Left lung (tissue), 14 donors: ENCODE measurements at places on chromosomes 3 and 15. TPM values are rescaled to one million over a fixed set of nuclear protein-coding genes. Genes with fewer than 3 reads are reported as not detected.

- peak overlapping the region; percentile 49 for H3K27ac ChIP-seq
- no peak overlapping the region for H3K4me3 ChIP-seq
- H3K4me1 ChIP-seq = peaks cover 24% of the 10 kb centered on the region
- H3K36me3 ChIP-seq = no peaks in the 10 kb centered on the region
These were observed 613.8 kb upstream of the TBL1XR1 start for GRCh38 chr3:177811112-177811511.

DNA sequence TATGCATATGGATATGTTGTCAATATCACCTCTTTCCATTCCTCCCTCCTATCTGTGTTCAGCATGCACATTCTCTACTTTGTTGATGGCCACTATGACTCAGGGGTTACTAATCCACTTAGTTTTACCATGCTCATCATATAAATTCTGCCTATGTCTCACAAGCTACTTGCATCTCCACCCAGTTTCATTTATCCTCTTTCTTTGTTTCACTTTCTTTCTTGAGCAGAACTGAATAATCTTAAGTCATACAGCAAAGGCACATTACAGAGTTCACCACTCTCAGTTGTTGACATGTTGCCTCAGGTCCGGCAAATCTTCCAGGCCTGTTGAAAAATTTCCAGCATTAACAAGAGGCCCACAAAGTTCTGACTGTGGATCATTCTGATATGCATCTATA, 71.5 kb downstream of the SSR3 start:
- H3K4me3 ChIP-seq = no peak overlapping the region
- no peaks in the 10 kb centered on the region for H3K27me3 ChIP-seq
- peaks cover 9% of the 10 kb centered on the region for H3K4me1 ChIP-seq
- peak overlapping the region; percentile 64 for H3K27ac ChIP-seq

DNA sequence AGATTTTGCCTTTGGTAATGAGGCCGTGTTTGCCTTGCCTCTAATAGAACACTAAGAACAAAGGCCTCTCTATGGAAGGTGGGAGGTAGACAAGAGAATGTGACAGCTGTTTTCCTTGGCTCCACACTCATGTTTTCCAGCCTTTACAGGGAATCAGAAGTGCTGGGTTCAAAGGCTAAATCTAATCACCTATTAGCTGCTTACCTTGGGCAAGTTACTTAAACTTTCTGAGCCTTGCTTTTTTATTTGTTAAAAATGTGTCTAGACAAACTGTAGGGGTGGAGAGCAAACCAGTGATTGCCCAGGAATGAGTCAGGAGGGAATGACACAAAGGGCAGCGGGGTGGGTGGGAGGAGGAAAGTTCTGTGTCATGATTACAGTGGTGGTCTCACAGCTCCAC, 179.0 kb downstream of the P3H2 start:
- no peak overlapping the region for H3K27ac ChIP-seq
- no peaks in the 10 kb centered on the region for H3K4me1 ChIP-seq
- no peak overlapping the region for H3K4me3 ChIP-seq
- no peaks in the 10 kb centered on the region for H3K27me3 ChIP-seq
- H3K36me3 ChIP-seq = no peaks in the 10 kb centered on the region

DNA sequence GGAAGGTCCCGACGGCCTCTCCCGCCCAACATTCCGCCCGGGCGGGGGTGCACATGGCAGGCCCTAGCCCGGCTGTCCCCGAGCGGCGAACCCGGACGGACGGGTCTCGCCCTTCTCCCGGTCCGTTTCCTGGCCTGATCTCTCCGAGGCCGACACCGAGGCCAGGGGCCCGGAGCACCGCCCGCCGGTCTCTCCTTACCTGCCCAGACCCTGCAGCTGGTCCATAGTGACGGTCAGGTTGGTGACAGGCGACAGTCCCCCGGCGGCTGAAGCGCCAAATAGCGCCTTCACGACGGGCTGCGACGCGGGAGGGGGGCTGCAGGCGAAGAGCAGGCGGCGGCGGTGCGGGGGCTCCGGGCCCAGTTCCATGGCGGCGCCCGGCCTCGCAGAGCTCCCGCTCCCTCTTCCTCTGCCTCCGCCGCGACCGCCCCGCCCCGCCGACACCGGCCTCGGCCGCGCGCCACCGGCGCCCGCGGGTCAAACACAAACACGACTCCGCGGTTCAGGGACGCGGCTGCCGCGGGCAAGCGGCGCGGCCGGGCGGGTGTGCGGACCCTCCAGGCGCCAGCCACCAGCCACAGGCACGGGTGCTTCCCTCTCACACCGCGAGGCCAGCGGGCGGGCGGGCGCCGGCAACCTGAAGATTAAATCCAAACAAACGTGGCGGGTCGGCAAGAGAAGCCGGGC, 495 bp downstream of the CDC25A start:
- H3K36me3 ChIP-seq = peaks cover 1% of the 10 kb centered on the region
- peak overlapping the region; percentile 79 for H3K4me3 ChIP-seq
- no peaks in the 10 kb centered on the region for H3K27me3 ChIP-seq
- peaks cover 18% of the 10 kb centered on the region for H3K4me1 ChIP-seq
- DNase-seq = no peak

GRCh38 chr3:37504583-37505357, 330.4 kb upstream of the LRRFIP2 start:
- peaks cover 8% of the 10 kb centered on the region for H3K4me1 ChIP-seq
- no peaks in the 10 kb centered on the region for H3K27me3 ChIP-seq
- no peak for DNase-seq
- no peak overlapping the region for H3K27ac ChIP-seq
- H3K36me3 ChIP-seq = no peaks in the 10 kb centered on the region

DNA sequence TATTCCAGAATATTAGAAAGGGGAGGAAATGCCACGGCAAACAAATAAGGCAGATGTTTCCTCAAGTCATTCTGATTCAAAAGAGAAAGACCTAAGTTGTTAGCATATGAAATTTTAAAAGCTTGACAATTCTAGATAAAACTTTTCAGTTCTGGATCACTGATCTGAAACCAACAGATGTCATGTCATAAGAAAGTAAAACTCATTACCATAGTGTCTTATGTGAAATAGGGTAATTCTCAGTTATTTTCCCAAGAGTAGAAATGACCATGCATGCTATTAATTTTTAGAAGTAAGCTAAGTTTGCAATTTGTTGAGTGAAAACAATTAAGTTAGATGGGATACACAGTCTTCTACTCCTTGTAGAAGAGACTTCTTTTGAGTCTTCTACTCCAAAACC, 630.3 kb downstream of the NAALADL2 start:
- no peak overlapping the region for H3K4me3 ChIP-seq
- no peaks in the 10 kb centered on the region for H3K36me3 ChIP-seq
- no peaks in the 10 kb centered on the region for H3K4me1 ChIP-seq

- H3K27me3 ChIP-seq = no peaks in the 10 kb centered on the region
- no peak for DNase-seq
- no peaks in the 10 kb centered on the region for H3K36me3 ChIP-seq
- H3K27ac ChIP-seq = peak overlapping the region; percentile 39
- H3K4me1 ChIP-seq = peaks cover 19% of the 10 kb centered on the region
- no peak overlapping the region for H3K4me3 ChIP-seq
These were observed 96.0 kb upstream of the PHLDB2 start for GRCh38 chr3:111763001-111763471.

GRCh38 chr3:60707452-60708020, 543.7 kb downstream of the FHIT start:
- DNase-seq = no peak
- H3K4me1 ChIP-seq = no peaks in the 10 kb centered on the region
- no peaks in the 10 kb centered on the region for H3K36me3 ChIP-seq
- H3K4me3 ChIP-seq = no peak overlapping the region
- no peaks in the 10 kb centered on the region for H3K27me3 ChIP-seq
- no peak overlapping the region for H3K27ac ChIP-seq

DNA sequence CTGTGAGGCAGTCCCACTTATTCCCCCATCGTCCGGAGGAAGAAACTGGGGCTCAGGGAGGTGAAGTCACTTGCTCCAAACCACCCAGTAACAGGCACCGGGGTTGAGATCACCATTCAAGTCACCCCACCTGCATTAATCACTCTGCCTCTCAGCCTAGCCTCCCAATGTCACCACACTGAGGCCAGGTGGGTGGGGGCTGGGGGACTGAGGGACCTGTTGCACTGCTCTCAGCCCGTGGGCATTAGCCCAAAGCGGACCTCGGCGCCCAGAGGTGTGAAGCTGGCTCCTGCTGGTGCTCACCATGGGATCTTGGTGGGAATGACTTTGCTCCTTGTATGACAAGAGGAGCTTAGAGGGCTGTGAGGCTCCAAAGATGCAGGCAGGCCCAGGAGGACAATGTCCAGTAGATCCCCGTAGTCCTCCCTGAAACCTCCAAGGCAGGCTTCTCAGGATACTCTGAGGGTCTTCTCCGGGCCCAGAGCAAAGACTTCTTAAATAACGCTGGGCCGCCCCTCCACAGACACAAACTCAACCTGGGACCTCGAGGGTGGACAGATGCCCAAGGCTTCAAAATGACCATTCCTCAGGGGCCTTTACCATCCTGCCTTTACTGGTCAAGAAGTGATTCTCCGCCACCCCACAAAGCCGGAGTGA, 1.7 kb downstream of the NT5DC2 start:
- peak; percentile 34 for DNase-seq
- H3K4me1 ChIP-seq = peaks cover 27% of the 10 kb centered on the region
- H3K27me3 ChIP-seq = no peaks in the 10 kb centered on the region

DNA sequence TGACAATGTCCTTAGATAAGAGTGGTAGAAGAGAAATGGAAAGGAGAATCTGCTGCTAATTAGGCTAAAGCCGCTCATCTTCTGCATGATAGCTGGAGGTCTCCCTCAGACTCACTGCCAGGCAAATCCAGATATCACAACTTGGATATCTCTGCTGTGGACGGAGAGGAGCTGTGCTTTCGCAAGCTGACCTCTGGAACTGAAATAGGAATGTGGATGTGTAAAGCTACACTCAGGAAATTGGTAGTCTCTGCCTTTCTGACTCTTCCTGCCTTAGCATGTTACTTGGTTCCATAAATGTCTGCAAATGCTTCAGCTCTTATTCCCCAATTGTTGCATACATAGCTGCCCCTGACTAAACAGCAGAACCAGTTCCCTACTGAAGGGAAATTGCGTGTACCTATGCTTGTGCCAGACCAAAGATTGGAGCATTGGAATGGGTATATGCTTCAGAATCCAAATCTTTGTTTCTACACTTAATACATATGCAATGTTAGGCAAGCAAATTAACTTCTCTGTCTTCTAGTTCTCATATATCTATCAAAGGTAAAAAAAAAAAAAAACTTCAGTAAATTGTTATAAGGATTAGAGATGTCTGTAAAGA, 74.7 kb upstream of the ROBO2 start:
- no peak overlapping the region for H3K4me3 ChIP-seq
- H3K27ac ChIP-seq = no peak overlapping the region
- no peaks in the 10 kb centered on the region for H3K4me1 ChIP-seq
- no peaks in the 10 kb centered on the region for H3K27me3 ChIP-seq
- H3K36me3 ChIP-seq = no peaks in the 10 kb centered on the region

DNA sequence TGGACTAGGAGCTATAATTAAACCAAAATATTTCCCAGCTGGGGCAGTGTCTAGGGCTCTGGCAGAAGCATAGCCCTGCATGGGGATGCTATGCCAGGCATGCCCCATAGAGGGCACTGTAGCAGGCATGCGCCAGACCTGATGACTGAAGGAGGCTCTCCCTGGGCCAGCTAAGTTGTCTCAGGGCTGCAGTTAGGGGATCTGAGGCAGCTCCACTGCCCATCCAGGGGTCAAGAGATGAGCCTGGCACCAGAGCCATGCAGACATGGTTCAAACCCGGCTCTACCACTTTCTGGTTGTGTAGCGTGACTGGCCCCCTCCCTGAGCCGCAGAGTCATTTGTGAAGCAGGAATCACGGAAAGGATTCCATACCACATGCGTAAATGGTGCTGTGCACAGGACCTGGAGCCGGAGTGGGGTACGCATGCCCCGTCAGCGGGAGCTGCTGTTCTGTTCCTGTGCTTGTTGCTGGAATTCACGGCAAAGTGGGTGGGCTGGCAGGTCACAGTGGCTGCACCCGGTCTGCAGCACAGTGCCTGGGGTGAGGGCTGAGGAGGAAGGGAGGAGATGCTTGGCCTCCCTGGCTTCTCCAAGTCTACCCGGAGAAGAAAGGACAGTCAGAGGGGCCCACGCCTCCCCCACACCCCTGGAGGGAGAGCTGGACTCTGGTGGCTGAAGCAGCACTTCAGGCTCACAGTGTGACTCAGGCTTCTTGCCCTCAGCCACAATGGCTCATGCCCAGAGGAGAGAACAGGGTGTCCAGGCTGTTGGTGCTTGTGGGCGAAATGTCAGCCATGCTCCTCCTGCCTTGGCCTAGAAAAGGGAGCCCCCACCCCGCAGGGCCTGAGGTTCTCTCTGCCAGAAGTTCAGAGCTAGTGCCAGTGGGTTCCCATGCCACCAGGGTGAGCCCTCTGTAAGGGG, 43.1 kb downstream of the DNASE1L3 start:
- DNase-seq = peak; percentile 82
- no peak overlapping the region for H3K27ac ChIP-seq
- no peaks in the 10 kb centered on the region for H3K27me3 ChIP-seq
- peaks cover 20% of the 10 kb centered on the region for H3K4me1 ChIP-seq
- no peaks in the 10 kb centered on the region for H3K36me3 ChIP-seq

GRCh38 chr3:181250714-181251113, 261.2 kb upstream of the DNAJC19 start:
- DNase-seq = no peak
- H3K4me3 ChIP-seq = no peak overlapping the region
- H3K4me1 ChIP-seq = no peaks in the 10 kb centered on the region
- H3K36me3 ChIP-seq = no peaks in the 10 kb centered on the region
- no peaks in the 10 kb centered on the region for H3K27me3 ChIP-seq

The GOLGA8M gene
- 3.5 TPM for polyA plus RNA-seq

The ANP32A gene
- polyA plus RNA-seq = 296 TPM

The GOLGA8T gene
- polyA plus RNA-seq = not detected

The GHSR gene
- not detected for polyA plus RNA-seq

The IGDCC3 gene
- polyA plus RNA-seq = 6.3 TPM
